Stimulated activated CD8-positive, alpha-beta memory T cell treated with anti-CD3 and anti-CD28 coated beads, Interleukin-2, amount 100 ng/mL, for 1 hour (primary cell): ENCODE measurements at places on chromosomes 1 and 21.

DNA sequence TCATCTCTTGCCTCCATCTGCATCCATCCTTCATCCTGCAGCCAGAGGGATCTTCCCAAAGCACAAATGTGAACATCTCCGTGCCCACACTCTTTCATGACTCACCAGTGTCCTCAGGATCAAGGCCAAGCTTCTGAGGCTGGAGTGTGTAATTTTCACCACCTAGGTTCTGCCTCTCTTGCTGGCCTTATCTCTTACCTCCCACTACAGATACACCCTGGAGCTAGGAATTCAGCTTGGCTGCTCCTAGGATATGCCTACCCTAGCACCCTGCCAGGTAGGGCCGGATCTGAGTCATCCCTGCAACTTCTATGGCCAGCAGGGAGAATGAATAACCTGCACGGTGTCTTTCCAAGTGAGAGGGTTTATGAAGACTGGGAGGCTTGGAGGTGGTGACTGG, 208.7 kb upstream of the CSF3R start:
- DNase-seq, result no peak

- DNase-seq, result no peak
These were observed 54.4 kb downstream of the NTMT2 start for GRCh38 chr1:170200161-170200560.

GRCh38 chr1:50416150-50416527, 7.1 kb downstream of the DMRTA2 start:
- DNase-seq, result no peak

- DNase-seq, result no peak
These were observed 1529.3 kb upstream of the TPTE start for GRCh38 chr21:8991968-8992621.

- DNase-seq, result no peak
These were observed 792 bp downstream of the SNX7 start for GRCh38 chr1:98662356-98662670.

DNA sequence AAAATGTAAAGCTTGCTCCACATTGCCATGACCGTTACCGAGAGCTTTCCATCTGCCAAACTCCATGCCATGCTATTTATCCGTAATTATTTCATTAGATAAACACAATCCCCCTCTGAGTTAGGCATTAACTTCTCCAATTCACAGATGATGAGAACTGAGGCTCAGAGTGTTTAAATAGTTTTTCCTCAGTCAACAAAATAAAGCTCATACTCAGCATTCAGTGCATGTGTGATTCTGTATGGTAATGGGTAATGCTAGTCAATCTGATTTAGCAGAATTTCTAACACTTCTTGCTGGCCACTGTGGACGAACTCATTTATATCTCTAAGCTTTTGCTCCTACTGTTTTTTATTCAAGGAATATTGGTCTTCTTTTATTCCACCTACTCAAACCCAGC, 17.3 kb downstream of the SAMSN1 start:
- no peak for DNase-seq

DNA sequence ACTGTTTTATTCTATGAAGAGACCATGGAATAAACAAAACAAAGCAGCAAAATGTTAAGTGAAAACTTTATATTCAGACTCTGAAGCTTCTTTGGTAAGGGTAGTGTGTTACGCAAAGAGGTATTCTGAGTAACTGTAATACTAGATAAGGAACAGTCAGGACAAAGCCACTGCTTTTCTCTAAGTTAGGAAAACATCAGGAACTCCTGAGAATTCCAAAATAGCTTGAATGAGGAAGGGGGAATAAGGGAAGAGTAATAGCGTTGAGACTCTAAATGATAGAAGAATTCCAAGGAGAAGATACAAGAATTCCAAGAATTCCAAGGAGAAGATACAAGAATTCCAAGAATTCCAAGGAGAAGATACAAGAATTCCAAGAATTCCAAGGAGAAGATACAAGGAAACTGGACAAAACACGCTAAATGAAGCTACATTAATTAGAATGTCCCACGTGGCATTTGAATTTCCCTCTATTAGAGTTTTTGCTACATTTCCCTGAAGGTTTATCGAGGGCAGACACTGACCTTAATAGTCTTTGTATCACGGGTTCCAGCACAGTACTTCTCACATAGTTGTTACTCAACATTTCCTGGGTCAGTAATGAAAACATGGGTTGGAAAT, 71.5 kb downstream of the SMYD3 start:
- DNase-seq, result no peak

DNA sequence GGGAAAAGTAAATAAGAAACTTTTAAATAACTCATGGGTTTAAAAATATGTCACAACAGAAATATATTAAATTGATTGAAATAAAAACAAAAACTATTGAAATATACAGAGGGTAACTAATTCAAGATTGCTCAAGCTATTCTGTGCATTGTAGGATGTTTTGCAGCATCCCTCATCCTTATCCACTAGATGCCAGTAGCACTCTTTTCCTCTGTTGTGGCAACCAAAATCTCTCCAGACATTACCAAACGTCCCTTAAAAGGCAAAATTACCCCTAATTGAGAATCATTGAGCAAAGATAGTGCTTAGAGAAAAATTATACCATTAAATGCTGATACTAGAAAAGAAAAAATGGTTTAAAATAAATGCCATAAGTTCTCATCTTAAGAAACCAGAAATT, 682.6 kb downstream of the RWDD3 start:
- DNase-seq, result no peak

- DNase-seq, result no peak
These were observed 2.5 kb downstream of the AGRN start for GRCh38 chr1:1022302-1023009.

DNA sequence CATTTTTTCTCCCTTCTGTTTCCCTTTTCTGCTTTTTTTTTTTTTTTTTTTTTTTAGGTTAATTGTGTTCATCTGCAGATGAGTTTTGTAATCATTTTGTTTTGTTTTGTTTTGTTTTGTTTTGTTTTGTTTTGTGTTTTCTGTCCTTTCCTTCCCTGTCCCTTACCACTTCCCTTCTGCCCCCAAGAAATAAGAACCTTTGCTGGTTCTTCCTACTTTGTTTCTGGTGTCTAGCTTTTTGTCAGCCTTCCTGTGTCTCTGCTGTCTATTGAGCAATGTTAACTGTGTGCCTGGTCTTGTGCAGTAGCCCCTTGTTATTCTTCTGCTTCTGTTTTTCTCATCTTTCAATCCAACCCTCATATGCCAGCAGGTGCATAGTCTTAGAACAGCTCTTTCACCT, 46.0 kb downstream of the MPZL1 start:
- no peak for DNase-seq

DNA sequence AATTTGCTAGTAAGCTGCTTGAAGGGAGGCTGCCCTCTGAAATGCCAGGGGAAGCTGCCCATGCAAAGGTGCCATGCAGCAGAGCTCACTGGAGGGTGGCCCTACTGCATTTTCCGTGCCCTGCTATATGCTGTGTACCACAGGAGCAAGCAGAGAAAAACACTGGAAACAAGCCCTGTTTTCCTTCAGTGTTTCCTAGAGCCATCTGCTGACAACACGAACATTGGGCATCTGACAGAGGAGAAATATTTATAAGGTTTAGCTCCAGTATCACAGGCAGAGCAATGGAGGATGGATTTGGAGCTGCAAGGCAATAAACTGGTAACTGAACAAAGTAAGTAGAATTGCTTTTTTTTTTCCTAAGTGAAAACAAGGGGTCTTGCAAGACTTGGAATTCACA, 198.4 kb downstream of the USP25 start:
- no peak for DNase-seq
